NCI-H524 (cell line): ENCODE measurements at places on chromosomes 2 and 18.

DNA sequence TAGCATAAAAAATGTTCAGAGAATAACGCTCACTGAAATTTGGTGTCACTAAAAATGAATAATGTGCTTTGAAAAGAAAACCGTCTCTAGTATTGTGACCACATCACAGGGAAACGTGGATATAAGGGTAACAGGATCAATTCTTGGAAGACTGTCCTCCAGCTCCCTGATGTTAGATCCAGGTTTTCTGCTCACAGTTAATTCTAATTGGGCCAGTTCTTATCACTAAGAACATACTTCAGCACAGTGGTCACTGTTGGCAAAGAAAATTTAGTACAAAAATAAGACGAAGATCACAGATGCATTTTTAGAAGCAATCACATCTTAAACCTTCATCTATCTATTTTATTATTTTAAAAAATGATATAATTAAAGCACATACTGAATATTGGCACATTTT lies 57.0 kb upstream of the CD226 start:
- no peak for DNase-seq

GRCh38 chr2:27701676-27702075 lies 38.0 kb downstream of the SLC4A1AP start:
- DNase-seq = peak; percentile 5

DNA sequence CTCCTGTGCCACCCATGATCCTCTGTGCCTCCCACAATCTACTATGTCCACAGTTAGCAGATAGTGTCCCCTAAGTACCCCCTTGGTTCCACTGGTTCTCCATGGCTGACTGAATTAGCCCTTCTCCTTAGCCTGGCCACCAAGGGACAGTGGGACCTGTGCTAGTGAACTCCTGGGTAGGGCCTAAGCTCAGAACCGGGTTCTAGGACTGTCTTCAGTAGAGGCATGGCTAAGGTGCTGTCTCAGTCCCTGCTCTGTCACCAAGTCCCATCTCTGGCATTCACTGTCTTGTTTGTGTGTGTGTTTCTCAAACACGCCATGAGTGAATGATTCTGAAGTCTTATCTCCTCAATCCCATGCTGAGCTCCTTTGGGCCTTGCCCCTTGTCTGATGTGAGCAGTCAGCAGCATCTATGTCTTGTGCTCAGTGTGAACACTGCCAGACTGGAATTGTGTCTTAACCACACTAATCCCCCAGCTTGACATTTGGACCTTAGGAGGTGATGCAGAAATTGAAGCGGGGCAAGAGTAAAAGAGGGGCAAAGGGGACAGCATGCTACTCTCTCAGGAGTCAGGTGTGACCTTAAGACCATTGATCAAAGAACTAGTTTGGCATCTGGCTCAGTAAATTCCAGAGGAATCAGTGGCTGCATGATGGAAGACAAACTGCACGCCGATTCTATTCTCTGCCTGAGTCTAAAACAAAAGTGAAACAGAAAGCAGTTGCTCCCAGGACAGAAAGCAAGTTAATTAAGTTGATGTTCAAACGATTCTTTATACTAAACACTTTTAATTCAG lies 190.5 kb downstream of the ALPK2 start:
- DNase-seq = no peak

- no peak for DNase-seq
Observed at GRCh38 chr2:126888046-126888445, 10.6 kb upstream of the TEX51 start.

- DNase-seq = peak; percentile 3
Observed at GRCh38 chr2:179787601-179788000, 73.8 kb downstream of the ZNF385B start.

- DNase-seq = no peak
Observed at GRCh38 chr18:43780782-43781340, 503.6 kb upstream of the SYT4 start.

GRCh38 chr2:64929333-64929732 lies 59.9 kb upstream of the SLC1A4 start:
- no peak for DNase-seq

DNA sequence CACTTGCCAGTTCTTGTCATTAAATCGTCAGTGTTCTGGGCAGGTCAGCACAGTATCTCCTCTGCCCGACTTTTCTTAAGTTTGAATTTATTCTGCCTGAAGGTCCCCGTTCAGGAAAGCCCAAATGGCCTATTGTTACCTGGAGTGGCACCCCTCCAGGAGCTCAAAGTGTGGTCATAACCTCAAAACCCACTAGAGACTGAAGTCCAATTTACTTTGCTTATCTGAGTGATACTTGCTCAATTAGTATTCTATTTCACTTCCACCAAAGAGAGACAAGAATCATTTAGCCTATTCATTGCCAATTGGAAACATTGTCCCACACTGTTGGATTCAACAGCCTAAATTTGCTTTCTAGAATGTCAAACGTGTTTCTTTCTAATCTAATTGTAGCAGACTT lies 375.3 kb downstream of the LNPK start:
- no peak for DNase-seq

DNA sequence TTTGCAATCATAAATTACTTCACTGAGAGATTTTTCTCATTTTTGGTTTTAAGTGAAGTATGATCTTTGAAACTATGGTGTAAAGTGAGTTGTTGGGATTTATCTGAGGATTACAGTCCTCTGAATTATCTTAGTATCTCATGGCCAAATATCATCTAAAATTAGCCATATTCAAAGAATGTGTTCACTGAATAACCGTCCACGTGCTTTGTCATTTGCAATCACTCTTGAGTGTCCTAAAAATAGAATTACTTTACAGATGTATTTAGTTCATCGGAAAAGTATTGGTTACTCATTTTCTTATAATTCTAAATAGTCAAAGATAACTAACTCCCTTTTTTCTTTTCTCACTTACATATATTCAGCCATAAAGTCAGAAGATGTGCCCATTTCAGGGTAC lies 141.2 kb downstream of the RTN4 start:
- no peak for DNase-seq

GRCh38 chr2:10425699-10426098 lies 22.4 kb downstream of the ODC1 start:
- DNase-seq = no peak

DNA sequence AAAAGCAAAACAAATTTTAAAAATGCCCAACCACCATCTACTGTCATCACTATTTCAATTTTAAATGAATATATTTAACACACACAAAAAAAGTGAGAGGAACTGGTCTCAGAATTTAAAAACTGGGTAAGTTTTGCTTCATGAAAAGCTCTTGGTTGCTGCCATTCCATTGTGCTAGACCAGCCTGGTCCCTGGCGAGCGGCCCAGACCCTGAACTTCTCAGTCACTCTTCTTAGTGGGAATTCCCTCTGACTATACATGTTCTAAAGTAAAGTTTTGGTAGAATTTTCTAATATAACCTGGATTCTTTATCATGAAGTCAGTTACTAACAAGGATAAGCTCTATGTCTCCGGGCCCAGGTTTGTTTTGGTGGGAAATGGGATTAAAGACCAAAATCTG lies 34.8 kb upstream of the TMEM177 start:
- DNase-seq = no peak

DNA sequence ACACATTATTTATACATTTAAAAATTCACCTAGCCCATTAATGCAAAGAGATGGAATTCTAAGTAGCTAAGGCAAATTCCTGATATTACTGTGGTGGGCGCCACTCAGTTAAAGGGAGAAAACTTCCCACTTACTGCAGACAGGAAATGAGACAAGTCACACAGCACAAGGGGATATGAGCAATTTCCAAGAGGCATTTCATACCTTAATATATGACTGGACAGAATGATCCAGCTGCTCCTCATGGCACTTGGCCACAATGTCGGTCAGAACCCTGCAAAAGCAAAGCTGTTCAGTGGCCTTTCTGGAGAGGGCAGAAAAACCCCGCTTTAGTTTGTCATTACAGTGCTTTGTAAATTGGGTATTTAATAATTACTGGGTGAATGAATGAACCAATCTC lies 121.4 kb upstream of the CCDC195 start:
- no peak for DNase-seq

DNA sequence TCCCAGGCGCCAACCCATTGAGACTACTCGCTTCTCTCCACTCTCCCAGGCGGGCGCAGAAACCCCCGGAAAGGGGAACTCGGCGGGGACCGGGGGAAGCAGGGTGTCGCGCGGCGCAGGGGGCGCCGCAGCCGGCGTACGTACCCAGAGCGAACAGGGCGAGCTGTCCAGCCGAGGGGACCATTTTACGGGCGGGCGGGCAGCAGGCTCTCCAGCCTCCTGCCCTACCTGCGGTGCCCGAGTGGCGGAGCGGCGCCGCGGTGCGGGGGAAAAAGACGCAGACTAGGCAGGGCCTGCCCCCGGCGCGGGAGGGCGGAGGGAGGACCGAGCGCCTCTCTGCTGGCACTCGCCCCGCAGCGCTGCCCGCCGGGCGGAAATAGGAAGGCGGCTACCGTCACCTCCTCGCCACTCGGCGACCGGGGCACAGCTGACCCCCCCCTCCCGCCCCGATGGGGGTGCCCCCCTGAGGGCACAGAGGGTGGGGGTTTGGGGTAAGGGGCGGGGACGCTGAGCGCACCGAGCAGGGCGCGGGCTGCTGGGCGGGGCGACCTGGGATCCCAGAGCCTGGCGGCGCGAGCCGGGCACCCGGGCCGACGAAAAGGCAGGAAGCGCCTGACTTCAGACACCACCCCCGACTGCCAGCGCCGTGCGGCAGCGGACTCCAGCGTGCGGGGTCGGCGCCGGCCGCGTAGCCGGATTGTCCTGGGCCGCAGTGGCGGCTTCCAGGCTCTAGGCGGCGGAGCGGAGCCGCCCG lies at the start of gene TGFA:
TSS of gene TGFA (minus strand) at position 243 of the 754 bp plus-strand sequence. CDS start at position 184, 59 bp downstream.
- DNase-seq = peak; percentile 74

DNA sequence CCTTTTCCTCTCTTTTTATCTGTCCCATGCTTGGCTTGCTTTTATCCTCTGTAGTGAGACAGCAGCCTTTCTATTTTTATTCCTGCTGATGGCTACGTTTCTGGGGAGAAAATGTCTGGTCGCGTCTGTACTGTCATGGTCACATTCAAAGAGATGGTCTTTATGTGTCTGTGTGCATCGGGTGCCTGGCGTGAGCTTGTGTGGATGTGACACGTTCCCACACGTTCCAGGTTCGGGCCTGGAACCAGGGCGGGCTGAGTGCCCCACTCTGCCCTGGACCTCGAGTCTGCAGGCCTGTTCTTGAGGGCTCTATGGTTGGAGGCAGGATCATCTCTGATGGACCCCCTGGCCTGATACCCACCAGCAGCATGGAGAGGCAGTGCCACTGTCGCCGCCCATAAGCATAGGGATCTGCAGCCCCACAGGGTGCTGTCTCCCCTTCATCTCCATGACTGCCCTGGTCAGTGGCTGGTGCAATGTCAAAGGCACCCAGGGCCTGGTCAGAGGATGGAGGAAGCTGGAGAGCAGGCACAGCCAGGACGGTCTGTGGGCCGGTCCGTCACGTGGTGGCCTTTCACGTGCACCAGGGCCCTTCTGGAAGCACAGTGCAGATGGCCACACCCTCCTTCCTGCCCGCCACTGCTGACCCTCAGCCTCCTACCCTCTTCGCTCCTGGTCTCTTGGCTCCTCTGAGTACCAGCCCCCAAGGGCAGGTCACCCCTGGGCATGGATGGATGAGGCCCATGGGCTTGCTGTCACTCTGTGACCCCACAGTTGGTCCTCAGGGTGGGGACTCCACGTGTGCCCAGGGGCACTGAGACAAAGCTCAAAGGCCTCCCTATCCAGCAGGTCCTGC lies 149.2 kb upstream of the TWIST2 start:
- DNase-seq = no peak

DNA sequence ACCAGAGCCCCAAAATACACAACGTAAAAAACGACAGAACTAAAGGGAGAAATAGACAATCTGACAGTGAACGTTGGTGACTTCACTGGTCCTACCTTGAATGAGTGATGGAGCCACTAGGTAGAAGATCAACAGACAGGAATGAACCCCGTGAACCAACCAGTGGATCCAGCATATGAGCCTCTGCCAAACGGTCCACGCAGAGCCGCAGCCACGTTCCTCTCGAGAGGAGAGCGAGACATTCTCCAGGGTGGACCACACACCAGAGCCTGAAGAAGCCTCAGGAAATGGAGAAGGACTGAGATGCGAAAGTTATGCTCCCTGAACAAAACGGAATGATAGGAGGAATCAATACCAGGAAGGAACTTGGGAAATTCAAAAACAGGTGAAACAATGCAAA lies 178.4 kb downstream of the RTP5 start:
- no peak for DNase-seq

DNA sequence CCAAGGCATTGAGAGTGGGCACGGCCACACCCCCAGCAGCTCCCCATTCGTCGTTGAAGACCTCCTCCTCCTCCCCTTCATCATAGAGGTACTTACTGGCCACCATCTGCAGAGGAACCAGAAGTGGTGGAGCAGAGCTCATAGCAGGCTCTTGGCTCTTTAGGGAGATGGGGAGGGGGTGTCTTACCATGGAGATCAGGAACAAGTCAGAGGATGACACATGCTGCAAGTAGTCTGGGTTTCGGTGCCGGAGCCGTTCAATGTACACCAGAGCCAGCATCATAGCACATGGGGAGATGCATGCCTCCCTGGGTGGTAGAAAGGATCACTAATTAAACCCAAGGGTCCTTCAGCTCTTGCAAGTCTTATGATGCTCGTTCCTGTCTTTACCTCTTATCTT lies 1.9 kb downstream of the CNPPD1 start:
- no peak for DNase-seq

DNA sequence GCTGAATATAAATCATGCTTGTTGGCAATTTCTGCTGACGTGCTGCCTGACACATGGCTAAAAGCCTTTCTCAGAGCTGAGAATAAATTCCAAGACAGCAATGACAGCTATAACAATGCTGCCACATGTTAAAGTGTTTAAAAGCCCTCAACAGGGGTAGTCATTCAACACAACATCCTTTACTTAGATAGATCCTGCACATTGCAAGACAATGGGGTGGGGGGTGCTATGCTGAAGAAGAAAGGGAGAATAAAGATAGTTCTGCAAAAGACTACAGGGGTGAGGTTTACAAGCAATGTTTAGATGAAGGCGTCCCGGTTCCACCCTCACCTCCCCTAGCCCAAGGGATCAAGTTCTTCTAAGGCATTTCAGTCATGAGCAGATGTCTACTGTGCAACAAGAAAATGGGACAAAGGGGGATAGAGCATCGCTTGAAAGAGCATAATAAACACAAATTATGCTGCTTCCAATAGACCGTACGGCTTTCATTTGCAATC lies 291.0 kb upstream of the ACVR2A start:
- no peak for DNase-seq

DNA sequence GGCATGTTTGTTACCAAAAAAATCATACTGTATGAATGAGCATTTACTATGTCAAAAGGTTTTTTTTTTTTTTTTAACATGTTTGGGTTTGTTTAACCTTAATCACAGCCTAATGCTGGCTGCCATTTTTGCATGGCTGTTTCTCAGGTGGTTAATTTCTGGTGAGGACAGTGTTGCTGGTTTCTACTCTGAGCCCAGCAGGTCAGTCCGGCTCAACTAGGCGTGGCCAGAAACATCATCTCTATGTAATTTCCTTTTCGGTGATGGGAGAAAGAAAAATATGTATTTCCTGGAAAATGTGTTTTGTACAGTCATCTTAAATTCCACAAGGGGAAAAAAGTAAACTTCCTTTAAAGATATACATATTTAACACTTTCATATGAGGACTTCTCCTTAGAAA lies 24.9 kb upstream of the BZW1 start:
- no peak for DNase-seq

GRCh38 chr2:179302764-179303571 lies 38.3 kb upstream of the SESTD1 start:
- DNase-seq = no peak
